ENCODE measurements at places on chromosomes 7 and 10. TPM values are rescaled to one million over a fixed set of nuclear protein-coding genes. Genes with fewer than 3 reads are reported as not detected.

DNA sequence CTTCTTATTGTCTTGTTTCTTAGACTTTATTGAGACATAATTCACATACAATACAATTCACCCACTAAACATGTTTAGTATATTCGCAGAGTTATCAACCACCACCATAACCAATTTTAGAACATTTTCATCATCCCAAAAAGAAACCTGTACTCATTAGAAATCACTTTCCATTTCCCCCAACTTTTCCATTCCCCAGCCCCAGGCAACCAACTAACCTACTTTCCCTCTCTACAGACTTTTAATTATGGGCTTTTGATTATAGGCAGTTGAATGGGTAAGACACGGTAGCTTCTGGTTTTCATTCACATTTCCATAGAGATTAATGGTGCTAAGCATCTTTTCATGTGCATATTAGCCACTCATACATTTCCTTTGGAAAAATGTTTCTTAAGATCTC is 24.2 kb upstream of the OTUD1 start:
- DNase-seq, result no peak

DNA sequence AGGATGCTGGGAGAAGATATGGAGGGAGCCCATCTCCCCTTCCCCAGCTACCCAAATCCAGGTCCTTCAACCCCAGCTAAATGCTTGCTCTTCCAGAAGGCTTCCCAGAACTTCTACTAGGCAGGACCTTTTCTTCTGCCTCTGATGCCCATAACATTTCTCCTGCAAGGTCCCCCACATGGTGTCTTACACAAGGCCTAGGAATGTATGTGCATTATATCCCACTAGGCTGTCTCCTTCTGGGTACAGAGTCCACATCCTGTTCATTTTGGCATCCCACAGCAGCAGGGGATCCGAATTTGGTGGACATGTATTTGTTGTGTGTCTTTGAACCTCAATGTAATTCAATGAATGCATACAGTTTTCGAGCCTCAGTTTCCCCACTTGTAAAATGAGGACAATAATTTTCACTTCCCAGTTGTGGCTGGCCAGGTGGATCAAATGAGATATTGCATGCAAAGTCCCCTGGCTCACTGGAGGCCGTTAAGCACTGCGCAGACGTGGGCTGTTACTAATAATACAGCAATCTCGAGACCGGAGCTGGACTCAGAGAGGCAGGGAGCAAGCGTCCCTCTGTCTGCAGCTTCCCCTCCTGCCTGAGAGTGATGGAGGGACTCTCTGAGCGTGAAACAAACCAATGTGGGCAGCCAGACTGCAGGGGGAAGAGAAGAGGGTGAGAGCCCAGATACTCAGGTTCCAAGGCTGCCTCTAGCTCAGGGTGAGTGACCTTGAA is 18.6 kb upstream of the YWHAG start:
- no peak for DNase-seq

Gene LRRC17
- 58.4 TPM for polyA plus RNA-seq

DNA sequence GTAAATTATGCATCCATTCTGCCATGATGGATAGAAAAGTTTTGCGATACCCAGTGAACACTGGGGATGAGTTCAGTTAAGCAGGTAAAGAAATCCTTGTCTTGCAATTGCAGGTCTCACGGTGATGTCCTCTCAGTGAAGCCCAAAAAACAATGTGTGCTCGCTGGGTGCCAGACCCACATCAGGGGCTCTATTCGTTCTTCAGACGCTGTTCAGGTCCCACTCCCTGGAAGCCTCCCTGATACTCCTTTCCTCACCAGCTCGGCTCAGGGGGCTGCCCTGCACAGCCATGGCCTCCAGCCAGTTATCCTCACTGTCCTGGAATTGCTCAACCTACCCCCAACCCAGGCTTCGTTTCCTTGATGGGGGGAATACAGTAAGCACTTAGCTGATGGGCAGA is 323.5 kb downstream of the ADARB2 start:
- DNase-seq, result no peak
